ENCODE measurements at places on chromosomes 5 and 9. TPM values are rescaled to one million over a fixed set of nuclear protein-coding genes. Genes with fewer than 3 reads are reported as not detected.

SLC6A19 gene
- not detected for total RNA-seq

PRR7 gene
- total RNA-seq = 12.3 TPM

FAM13B gene
- total RNA-seq = 10.2 TPM

TIMD4 gene
- 2.3 TPM for total RNA-seq

PCDHB15 gene
- total RNA-seq = not detected

TMEM252 gene
- not detected for total RNA-seq

ADAMTS2 gene
- not detected for total RNA-seq

All from activated CD4-positive, alpha-beta T cell treated with anti-CD3 and anti-CD28 coated beads for 36 hours (primary cell).